Dorsolateral prefrontal cortex (tissue), 122 donors: ENCODE measurements at places on chromosomes 7 and 10. TPM values are rescaled to one million over a fixed set of nuclear protein-coding genes. Genes with fewer than 3 reads are reported as not detected.

Gene CDK1
- 0.40 TPM for total RNA-seq

Gene AKR1C8
- not detected for total RNA-seq

Gene GIMAP1
- 1.7 TPM for total RNA-seq

Gene CDC14C
- not detected for total RNA-seq

DNA sequence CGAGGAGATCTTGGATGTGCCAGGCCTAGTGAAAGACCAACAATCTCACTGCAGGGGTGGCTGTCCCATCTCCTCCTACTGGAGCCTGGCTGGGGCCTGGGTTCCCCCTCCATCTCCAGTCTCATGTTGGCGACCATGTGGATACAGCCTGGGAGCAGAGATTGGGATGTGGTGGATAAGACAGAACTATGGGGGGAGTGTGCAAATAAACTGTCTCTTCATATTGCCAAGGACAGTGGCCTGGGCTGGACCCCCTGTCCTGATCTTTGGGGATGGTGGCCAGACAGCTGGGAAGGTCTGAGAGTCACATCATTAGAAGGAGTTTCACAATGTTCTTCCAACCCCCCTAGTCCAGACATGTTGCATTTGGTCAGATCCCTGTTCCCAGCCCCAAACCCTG is 5.8 kb upstream of the MINDY4 start:
- DNase-seq, result no peak

- no peak for DNase-seq
Measured at GRCh38 chr10:34224639-34225038, 590.5 kb downstream of the PARD3 start.

DNA sequence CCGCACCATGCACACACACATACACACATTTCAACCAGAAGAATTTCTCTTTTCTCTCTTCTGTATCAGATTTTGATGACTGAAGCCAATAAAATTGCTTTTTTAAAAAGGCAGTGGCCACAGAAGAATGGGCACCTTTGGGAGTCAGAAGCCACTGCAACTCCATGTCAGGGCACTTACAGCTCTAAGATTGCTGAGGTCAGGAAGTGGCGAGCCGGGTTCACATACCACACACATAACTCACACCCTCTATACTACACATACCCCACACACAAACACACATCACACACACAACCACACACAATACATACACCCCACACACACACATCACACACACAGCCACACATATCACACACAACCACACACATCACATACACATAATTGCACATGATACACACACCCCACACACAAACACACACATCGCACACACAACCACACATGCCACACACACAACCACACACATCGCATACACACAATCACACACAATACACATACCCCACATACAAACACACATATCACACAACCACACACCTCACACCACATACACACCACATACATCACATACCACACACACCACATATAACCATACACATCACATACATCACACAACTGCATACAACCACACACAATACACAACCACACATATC is 31.2 kb downstream of the GPRIN2 start:
- DNase-seq, result no peak

DNA sequence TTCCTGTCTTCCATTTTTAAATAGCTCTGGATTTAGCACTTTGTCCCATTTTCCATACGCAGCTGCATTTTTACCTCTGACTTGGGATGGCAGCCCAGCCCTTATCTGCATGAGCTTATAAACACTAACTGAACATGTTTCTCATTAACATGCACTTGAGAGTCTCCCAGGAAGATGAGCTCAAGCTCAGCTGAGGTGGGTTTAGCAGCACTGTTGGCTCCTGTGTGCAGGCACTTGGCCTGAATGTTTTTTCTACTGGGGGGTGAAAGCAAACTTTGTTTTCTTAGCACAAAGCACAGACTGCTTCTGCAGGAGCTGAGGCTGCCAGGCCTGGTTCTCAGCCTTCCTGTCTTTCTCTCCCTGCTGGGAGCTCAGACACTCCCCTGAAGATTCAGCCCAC is 1093.6 kb upstream of the AUTS2 start:
- no peak for DNase-seq

DNA sequence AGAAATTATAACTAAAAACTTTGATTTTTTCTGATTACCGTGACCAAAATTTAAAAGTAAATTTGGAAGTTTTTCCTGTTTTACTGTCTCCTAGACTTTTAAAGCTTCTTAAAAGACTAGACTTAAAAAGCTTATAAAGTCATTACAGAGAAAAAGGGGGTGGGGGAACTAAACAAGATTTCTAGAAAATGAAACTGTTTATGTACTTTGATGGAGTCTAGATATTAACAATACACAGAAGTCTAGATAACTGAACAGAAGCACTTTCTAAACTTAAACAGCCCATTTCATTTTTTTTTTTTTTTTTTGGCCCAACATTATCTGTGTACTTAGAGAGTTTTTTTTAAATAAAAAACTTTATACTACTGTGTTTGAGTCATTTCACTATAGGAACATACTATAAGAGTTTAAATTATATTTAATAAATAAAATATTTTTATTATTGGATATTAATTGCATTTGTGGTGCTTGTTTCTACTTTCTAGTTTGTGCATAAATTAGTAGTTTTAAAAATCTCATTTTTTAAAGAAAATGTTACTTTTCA is 98.5 kb downstream of the PHTF2 start:
- DNase-seq, result no peak

GRCh38 chr10:31099664-31100063 is 68.0 kb upstream of the ZNF438 start:
- no peak for DNase-seq

DNA sequence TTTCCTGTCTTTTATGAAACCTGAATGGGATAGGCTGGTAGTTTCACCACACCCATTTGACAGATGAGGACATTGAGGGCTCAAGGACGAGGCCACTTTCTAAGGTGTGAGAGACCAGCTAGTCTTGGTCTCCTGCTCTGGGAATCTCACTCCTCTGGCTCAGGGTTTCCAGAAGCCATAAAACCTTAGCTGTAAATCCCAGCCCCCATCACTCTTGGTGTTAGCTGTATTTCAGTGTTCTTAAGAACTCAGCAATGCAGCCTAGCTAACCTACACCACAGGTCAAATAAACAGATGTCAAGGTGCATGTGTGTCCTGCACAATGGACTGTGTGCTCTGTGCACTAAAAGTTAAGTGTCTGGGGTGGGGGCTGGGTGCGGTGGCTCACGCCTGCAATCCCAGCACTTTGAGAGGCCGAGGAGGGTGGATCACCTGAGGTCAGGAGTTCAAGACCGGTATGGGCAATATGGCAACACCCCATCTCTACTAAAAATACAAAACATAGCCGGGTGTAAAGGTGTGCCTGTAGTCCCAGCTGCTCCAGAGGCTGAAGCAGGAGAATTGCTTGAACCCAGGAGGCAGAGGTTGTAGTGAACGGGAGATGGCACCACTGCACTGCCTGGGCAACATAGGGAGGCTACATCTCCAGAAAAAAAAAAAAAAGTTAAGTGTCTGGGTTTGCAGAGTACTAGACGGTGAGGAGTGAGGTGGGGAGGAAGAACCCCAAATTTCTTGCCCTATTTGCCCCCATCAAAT is 567 bp upstream of the EPO start:
- DNase-seq, result no peak
